ENCODE measurements at places on chromosomes 4 and X.

DNA sequence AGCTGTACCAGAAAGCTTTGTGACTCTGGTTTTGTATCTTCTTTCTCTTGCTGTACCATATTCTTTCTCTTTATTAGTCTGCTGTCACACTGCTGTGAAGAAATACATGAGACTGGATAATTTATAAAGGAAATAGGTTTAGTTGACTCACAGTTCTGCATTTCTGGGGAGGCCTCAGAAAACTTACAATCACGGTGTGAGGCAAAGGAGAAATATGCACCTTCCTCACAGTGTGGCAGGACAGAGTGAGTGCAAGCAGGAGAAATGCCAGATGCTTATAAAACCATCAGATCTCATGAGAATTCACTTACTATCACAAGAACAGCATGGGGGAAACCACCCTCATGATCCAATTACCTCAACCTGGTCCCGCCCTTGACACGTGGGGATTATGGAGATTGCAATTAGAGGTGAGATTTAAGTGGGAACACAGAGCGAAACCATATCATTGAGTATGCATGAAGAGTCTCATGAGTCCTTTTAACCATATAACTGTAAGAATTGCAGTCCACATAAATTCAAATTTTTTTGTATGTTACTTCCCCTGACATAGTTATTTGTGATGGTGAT, 67.4 kb upstream of the INPP4B start:
- DNase-seq = no peak

DNA sequence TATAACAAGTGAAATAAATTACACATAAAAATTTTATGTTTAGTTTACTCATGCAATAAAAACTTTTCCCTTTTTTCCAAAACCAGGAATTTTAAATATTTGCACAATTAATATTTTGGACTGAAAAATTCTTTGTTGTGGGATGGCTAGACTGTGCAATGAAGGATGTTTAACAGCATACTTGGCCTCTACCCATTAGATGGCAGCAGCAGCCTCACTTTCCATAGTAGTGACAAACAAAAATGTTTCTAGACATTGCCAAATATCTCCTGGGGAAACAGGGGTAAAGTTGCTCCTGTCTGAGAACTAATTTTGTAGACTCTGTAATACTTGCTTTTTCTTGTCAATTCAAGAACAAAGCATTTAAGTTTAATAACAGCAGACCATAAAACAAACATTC, 49.8 kb downstream of the SCLT1 start:
- DNase-seq = no peak

DNA sequence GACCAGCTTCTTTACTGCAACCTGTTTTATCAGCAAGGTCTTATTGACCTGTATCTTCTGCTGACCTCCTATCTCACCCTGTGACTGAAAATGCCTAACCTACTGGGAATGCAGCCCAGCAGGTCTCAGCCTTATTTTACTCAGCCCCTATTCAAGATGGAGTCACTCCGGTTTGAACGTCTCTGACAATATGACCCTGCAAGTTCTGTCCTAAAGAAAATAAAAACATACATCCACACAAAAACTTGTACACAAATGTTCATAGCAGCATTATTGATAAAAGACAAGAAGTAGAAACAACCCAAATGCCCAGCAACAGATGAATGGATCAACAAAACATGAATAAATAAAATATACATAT, 59.5 kb upstream of the FAM9C start:
- no peak for DNase-seq

DNA sequence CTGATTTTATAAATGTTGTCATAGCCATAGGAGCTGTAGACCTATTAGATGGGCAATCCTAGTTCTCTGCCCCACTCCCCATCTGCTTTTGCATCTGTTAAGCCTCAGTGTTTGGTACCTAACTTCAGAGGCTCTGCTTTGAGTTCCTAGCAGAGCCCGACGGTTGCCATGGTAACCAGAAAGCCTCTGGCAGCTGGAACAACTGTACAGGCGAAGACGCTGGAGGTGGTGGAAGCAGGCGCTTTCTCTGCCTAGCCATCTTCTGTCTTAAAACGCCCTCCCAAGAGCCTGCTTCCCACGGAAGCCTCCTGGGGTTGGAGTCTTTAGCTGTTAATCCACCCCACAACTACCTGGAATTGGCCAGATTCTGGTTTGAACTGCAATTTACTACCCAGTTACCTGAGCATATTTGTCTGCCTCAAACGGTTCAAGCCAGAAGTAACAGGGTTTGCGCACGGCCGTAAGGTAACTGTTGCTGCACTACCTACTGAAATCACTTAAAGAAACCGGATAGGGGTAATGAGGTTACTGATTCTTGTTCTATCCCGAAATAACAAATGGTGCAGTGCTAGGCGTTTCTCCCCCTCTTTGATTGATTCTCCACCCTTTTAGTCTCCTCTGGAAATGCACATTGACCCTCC, 1.0 kb upstream of the GABRG1 start:
- no peak for DNase-seq

DNA sequence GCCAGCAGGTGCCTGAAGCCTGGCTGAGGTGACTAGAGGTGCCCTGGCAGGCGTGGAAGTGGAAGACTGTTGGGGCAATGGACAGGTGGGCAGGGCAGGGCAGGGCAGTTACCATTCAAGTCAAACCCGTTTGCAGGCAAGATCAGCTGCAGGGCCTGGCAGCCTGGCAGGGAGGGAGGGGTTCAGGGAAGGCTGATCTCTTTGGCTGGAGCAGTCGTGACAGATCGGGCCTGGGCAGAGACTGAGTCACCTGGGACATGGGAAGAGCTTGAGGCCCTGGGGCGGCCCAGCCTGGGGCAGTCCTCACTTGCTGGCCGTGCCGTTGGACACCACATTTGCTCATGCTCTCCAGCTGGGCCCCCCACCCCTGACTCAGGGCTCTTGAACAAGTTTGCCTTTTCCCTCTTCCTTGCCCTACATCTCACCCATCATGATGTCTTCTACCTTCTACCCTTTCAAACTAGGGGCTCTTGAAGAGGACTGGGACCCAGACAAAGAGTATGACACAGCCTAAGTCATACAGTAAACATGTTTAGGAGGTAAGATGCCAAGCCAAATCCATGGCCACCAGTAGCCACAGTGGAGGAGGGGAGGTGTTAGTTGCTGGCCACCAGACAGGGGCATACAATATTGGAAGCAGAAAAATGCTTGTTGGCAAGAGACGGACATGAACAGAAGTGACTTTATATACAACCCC, 2.0 kb upstream of the ZNF185 start:
- no peak for DNase-seq

DNA sequence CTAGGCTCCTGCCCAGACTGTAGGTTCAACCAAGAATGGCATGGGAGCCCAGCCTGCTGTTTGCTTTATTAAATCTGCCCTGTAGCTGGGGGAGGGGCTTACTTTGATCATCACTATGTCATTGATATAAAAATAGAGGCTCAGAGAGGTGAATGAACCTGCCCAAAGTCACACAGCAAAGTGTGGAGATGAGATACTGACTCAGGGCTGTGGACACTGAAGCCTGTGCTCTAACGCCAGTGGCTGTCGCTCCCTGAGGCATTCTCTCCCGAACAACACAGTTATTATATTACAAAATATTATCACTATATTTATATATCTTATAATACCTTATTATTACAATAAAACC, 3.5 kb downstream of the MSANTD1 start:
- DNase-seq = no peak

DNA sequence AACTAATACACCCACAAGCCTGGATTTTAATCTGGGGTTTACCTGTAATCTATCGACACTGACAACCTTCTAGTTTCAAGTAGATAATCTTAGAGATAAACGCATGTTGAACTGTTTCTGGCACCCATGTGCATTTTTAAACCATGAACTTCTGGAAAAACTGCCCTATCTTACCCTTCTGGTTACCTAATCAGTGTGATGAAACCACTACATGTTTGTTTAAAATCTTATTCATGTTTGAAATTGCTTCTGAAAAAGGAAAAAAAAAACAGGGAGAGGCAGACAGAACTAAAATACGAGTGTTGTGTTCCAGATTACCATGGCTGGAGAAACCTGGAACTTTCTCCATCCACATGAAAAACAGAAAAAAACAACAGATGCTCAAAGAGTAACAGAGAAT, 139.3 kb downstream of the MID1IP1 start:
- DNase-seq = no peak
